ENCODE measurements at places on chromosomes 6 and 20. TPM values are rescaled to one million over a fixed set of nuclear protein-coding genes. Genes with fewer than 3 reads are reported as not detected.

The PI3 gene
- total RNA-seq = 11.0 TPM

The SMPDL3A gene
- total RNA-seq = 6.1 TPM

The ARMH2 gene
- total RNA-seq = not detected

The TNNC2 gene
- not detected for total RNA-seq

The SLC22A2 gene
- not detected for total RNA-seq

The MLN gene
- total RNA-seq = not detected

The ZNF831 gene
- not detected for total RNA-seq

The EPB41L1 gene
- total RNA-seq = 2.4 TPM

The SLC13A3 gene
- total RNA-seq = 7.9 TPM

The OR2J1 gene
- total RNA-seq = not detected

The TMEM30A gene
- 41.5 TPM for total RNA-seq

The HLA-DRB1 gene
- not detected for total RNA-seq

The CD40 gene
- 7.4 TPM for total RNA-seq

The TFEB gene
- total RNA-seq = 8.0 TPM

The MYT1 gene
- total RNA-seq = not detected

The TTLL9 gene
- not detected for total RNA-seq

The CLIC5 gene
- not detected for total RNA-seq

The CCHCR1 gene
- 16.4 TPM for total RNA-seq

The SLC22A16 gene
- not detected for total RNA-seq

The HLA-DRB5 gene
- total RNA-seq = not detected

The THEMIS gene
- not detected for total RNA-seq

The OXT gene
- not detected for total RNA-seq

The DPM1 gene
- total RNA-seq = 100 TPM

The GPRC6A gene
- total RNA-seq = not detected

The PDYN gene
- total RNA-seq = not detected

The RGL2 gene
- total RNA-seq = 49.2 TPM

The BNIP5 gene
- total RNA-seq = not detected

The NKAIN4 gene
- 1.4 TPM for total RNA-seq

The ZFAND3 gene
- total RNA-seq = 31.1 TPM

The ARFGEF3 gene
- total RNA-seq = under 0.01 TPM

The ZGPAT gene
- total RNA-seq = 24.1 TPM

The ZNF391 gene
- 2.5 TPM for total RNA-seq

The SPATA25 gene
- not detected for total RNA-seq

The ID4 gene
- 0.23 TPM for total RNA-seq

The DNMT3B gene
- total RNA-seq = 4.7 TPM

The GCNT2 gene
- 1.4 TPM for total RNA-seq

The LRRC73 gene
- 0.16 TPM for total RNA-seq

The PRSS16 gene
- 12.2 TPM for total RNA-seq

All from hair follicular keratinocyte (primary cell).